Esophagus squamous epithelium (tissue), 5 donors: ENCODE measurements at places on chromosomes 2 and 18. TPM values are rescaled to one million over a fixed set of nuclear protein-coding genes. Genes with fewer than 3 reads are reported as not detected.

Gene CCDC195
- total RNA-seq: not detected

DNA sequence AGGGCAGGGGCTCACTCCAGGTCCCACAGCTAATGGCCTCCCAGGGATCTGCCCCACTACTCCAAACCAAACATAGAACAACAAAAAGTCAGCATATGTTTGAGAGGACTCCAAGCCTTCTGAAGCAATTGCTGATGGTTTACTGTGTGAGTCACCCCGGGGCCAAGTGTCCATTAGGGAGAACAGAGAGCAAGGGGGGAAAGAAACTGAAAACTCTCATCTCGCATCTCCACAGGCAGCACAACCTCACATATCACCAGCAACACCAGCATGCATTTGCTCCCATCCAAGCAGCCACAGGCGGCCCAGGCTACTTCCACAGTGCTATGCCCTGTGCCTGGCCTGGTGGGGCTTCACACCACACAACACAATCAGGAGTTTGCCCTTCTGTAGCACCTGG is 39.1 kb downstream of the CYRIA start:
- DNase-seq: no peak

DNA sequence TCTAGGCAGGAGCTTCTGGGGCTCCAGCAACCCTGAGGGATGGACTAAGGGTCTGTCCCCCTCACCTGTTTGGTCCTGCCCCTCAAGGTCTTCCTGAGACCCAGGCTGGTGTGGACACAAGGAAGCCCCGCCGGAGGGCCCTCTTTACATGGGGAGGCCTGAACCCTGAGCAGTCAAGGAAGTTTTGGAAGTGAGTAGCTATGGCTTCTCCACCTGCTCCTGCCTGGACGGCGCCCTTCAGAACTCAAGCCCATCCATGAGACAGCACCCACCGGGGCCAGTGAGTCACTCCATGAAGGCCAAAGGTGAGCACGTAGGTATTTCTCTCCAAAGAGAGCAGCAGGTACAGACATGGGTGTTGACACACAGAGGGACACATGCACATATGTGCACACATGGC is 98.2 kb upstream of the CTDP1 start:
- DNase-seq: no peak

- DNase-seq: no peak
These were observed 495.6 kb downstream of the TMX3 start for GRCh38 chr18:68219274-68219673.

DNA sequence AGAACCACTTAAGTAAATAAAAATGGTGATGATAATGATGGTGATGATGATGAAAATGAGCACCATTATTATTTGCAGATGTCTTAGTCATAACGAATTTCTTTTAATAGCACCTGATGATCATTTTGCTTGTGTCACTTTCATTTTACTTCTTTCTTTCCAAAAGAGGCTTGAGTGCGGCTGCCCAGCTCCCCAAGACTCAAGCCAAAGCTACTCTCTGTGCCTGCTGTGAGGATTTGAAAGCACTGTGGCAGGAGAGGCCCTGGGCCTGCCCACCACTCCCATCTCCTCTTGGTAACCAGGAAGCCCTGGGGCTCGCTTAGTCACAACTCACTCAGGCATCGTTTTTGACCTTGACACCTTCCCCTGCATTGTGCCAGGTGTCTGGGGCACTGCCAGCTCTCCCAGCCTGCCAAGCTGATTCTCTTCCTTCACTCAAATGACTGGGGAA is 41.2 kb downstream of the RPL37A start:
- no peak for DNase-seq

DNA sequence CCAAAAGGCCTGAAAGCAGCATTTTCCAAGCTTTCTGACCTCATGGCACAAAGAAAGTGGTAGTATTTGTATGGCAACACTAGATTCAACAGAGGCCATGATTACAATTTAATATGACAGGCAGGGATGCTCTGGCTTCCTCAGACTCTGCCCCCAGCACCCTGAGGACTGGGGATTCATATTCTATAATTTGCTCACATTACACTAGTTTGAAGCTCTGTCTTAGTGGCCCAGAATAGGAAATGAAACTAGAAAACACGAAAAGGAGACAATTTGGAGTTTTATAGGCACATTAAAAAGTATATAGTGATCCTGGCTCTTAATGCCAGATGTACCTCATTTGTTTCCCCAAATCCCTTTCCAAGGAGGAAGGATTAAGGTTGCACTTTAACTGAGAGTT is 173.0 kb upstream of the STK17B start:
- no peak for DNase-seq

DNA sequence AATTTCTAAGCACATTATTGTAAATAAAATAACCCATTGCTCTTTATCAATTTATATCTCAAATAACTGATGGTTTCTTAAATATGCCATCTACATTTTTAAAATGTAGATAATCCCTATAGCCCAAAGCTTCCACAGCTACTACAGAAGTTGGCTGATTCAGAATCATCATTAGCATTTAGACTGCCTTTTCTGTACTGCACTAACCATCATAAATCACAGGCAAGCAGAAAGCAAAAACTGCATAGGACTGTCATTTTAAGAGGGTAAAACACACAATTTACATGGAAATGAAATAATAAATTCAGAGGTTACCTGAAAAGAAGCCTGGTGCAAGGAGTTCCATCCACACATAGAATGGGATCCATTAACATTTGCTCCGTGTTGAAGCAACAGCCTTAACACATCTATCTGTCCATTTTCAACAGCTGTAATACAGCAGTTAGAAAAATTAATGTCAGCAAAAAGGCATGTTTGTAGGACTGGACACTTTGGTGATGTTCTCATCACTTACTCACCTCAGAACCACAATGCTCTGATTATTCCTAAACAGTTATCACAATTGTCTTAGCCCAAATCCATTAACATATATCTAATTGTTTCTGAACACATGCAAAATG is 38.4 kb upstream of the CHAC2 start:
- DNase-seq: no peak

- DNase-seq: no peak
These were observed 31.5 kb downstream of the KIF1A start for GRCh38 chr2:240788482-240788881.

- no peak for DNase-seq
These were observed 2.6 kb downstream of the NRP2 start for GRCh38 chr2:205684871-205685313.

- DNase-seq: no peak
These were observed 33.7 kb downstream of the SLC9A4 start for GRCh38 chr2:102506743-102507142.

- no peak for DNase-seq
These were observed 114.1 kb upstream of the MSH2 start for GRCh38 chr2:47288864-47289263.

DNA sequence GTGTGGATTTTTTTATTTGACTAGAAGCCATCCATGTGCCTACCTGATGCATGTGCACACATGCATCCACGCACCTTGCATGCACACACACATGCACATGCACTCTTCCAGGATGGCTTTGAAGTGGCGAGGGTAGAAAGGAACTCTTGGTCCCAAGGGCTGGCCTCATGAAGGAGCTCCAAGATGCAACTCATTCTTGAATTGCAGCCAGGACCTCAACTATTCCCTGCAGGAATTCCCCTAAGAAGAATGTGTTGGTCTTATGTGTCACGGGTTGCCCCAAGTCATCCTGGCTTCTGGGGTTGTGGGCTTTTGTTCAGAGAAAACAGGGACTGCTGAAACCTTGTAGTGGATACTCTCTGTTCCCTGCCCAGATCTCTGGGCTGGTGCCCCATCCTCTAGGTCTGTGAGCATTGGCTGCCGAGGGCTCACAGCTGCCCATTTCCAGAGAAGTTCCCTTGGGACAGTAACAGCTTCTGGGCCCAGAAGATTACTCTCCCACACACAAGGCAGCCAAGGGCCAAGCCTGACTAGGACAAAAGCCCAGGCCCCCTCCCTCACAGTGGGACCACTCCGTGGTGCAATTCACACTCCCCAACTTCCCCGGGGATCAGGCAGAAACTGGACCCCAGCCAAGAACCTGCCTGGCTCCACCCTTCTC is 137.6 kb downstream of the COPS8 start:
- DNase-seq: no peak
